ENCODE measurements at places on chromosomes 7 and 10.

DNA sequence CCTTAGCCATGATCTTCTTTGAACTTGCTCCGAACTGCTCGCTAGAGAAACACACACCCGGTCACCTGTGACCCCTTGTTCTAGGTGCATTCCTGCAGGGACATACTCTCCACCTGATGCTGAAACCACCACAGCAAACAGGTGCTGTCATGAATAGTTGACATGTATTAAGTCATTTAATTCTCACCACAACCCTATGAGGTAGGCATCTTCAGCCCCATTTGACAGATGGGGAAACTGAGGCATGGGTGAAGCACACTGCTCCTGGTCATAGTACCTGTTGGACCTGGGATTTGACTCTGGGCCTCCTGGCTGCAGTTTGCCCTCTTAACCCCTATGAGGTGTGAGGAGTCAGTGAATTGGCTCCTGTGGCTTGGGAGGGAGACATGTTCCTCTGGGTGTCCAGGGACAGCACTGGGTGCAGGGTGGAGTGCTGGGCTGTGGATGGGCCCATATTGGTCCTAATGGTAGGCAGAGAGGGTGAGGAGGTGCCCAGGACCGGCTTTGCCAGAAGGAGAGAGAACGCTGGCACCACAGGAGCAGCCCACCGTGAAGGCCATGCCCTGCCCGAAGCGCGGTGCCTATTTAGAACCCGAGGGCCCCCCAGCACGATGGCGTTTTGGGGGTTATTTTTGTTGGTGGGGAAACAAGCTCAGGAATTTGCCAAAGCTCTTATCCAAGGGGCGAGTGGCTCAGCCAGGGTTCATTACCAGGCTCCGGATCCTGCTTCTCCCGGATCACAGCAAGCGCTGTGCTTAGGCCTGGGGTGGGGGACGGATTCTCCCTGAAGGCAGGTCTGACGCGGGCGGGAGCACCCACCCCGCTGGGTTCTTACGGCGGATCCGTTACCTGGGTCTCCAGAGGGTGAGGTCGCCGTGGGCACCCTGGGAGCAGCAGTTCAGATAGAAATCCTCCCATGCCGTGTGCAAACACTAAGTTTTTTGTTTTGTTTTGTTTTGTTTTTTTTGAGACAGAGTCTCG lies 52.3 kb downstream of the GLRX3 start:
- no peak for DNase-seq

DNA sequence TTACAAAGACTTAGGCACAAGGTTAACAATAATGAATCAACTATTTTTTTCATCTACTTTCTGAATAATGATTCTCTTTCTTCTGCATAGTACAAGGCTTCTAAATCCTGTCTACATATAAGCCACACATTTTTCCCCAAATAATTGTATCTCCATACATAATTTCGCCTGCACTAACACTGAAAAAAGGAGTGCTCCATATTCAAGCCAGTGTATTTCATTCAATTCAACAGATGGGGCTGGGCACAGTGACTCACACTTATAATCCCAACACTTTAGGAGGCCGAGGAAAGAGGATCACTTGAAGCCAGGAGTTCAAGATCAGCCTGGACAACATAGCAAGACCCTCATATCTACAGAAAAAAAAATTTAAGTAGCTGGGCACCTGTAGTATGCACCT lies 86.0 kb upstream of the ZNF800 start:
- DNase-seq, result no peak

DNA sequence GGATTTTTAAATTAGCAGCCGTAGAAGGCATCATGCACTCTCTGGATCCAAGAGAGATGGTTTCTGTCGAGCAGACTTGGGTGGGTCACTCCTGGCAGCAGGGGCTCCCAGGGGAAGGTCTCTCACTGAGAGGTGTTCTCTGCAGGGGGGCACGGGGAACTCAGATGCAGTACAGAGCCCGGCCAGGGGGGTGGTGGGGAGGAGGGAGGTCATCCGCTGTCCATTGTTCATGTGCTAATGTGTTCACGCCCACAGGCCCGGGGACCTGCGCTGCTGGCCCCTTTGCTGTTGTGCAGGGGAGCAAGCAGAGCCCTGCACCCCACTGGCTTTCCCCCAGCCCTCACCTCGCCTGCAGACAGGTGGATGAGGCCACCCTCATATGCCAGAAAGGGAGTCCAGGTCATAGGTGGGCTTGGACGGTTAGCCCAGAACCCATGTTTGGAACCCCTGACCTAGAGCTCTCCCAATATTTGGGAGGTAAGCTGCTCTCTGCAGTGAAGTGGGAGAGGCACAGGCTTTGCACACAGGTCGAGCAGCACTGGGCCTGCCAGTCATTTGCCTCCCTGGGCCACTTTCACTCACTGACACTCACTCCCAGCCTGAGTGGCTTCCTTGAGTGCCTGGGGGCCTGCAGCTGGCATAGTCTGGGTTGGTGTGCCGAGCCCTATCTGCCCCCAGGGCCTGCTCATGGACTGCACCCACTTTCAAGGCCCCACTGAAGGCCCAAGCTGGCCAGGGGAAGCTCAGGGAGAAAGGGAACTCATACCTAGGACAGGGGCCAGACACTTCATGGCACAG lies 12.6 kb upstream of the TBRG4 start:
- no peak for DNase-seq

- DNase-seq, result no peak
Observed at GRCh38 chr7:98244871-98245270, 7.2 kb downstream of the TECPR1 start.

Data from stimulated activated CD4-positive, alpha-beta T cell treated with anti-CD3 and anti-CD28 coated beads, Interleukin-15, amount 100 ng/mL, for 1 hour (primary cell).